ENCODE measurements at places on chromosomes 7 and 10.
A peak's percentile ranks its signal among the peaks of the same experiment; 100 is the strongest.

GRCh38 chr7:117873310-117874190, at the start of gene CTTNBP2:
Gene CTTNBP2 (minus strand): TSS chr7:117873441. CDS start chr7:117873415, 26 bp downstream.
- no peak for DNase-seq

DNA sequence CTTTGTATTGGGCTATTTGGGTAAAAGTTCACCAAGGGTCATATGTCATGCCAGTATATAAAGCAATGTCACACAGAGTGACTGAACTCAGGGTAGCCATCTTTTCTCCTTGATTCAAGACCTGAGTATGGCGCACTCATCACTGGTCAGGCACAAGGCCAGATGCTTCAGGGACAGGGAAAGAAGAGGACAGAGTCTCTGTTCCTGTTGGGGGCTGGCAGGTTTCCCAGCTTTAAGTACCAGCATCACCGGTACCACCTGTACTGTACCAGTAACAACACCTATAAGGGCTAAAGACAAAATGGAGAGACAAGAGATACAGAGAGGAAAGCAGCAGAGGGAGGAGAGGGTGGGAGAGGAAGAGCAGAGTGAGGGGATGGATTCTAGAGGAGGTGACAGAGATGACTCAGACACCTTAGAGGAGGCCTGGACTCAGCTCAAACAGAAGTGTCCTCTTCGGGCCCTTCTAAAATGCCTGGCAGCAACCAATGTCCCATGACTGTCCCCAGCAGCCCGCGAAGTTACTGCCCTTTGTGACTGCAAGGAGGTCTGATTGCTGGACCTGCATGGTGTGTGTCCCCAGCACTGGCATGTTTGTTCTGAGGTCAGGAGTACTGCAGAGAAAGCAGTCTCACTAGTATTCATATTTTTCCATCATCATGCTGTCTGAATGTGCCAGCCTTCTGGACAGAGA, 191.3 kb downstream of the MYOF start:
- no peak for DNase-seq

- no peak for DNase-seq
These were observed 9.3 kb upstream of the TMEM270 start for GRCh38 chr7:73851410-73852338.

DNA sequence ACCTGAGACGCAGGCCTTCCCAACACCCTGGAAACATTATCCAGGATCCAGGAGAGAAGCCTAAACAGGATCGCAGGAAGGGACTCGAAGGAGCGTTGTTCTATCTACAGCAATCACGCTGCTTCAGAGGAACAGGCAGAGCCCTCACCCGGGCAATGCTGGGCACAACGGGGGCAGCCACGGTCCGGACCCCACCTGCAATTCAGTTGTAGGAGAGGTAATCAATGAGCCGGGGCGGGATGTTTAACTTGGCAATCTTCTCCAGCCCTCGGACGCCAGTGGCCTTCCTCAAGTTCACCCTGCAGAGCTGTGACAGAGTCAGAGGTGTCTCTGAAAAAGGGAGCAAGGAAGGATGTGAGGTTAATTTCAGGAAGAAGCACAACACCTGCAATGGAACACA, 25.9 kb downstream of the ASB13 start:
- no peak for DNase-seq

DNA sequence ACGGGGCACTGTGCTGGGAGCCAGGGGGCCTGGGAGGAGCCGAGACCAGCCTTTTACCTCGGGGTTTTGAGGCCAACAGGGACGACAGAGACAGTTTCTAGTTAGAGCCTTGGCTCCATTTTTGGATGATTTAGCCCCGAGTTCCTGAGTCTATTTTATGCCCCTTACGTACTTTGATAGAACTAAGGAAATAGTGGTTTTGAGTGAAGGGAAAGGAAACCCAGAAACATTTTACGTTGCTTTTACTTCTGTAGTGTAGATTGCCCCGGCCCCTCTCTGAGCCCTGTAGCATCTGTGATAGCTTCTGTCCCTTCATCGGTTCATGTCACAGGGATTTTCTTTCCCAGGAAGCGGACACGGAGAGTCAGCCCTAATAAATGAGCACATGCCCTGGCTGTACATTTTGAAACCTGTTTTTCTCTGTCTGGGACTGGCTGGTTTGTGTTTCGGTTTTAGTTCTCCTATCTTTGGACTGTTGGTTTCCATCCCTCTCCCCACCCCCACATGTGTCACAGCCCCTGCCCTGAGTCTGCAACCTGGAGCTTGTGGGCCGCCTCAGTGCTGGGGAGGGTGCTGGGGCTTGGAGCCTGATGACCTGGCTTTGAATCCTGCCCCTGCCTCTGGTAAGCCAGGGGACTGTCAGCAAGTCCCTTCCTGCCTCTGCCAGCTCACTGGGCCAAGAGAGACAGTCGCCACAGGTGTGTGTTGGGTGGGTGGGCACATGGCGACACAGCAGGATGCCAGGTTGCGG, 6.9 kb upstream of the ORAI2 start:
- DNase-seq: peak; percentile 62

DNA sequence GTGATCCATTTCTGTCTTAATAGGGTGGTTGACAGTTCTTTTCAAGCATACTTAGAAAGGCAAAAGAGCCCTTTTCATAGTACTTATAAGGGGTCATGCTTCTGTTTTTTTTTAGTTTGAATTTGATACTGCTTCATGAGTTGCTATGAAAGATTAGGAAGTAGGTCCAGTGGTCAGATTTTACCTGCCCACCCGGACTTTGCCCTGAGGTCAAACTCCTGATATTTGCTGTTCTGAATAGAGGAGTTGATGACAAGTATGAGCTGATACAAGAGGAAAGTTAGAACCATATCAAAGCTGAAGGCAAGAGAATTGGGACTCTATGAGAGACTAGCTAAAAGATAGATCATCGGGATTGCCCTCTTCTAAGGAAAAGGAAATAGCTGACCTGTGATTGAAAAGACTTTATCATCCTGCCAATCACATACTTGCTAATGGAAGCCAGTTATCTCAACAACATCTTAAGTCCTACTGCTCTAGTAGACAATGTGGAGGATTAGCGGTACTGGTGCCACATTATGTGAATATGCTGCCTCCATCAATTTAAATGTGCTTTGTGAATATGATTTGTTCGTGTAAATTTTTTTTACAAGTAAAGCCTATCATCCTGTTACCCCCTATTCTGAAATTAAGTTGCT, 37.5 kb upstream of the CYP26C1 start:
- DNase-seq: no peak

DNA sequence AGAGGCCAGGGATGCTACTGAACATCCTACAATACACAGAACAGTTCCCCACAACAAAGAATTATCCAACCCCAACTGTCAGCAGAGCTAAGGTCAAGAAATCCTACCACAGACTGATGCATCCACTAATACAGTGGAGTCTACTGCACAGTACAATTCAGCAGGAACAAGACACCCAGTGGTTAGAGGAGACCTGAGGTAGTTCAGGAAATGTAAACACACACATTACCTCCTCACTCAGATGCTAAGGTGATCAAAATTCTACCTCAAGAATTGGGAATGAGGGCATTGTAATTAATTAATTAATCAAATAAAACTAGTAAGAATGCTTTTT, 91.4 kb downstream of the ZFAND4 start:
- no peak for DNase-seq

DNA sequence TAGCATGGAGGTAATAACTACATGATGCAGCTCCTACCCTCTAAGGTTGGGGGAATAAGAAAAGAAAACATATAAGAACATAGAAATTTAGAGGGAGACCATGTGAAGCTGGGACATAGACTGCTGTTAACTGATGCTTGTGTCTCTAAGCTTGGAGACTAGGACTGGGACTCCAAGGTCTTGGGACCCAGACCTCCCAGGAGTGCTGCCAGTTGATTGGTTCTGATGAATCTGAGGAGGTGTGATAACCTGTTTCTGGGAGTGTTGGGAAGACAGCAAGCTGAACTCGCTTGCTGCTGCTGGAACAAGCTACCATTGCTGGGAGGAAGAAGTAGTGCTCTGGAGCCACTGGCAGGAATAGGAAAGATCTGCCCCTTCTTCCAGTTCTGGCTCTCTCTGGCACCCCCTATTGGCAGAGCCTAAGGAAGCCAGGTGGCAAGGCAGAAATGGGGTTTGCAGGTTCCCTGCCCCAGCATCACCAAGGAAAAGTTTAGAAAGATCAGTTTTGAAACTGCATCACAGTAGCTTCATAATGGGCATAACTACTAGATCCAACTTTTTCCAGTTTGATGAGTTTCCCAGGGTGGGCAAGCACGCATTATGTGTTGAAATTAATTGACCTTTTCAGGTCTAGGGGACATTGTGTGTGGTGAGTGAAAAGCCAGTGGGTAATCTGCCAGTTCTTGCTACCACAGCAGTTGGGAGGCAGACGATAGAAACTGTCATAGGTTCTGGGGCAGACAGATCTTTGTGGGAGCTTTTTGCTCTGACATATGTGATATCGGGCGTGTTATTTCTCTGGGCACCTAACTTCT, 140.7 kb downstream of the SND1 start:
- peak; percentile 25 for DNase-seq

DNA sequence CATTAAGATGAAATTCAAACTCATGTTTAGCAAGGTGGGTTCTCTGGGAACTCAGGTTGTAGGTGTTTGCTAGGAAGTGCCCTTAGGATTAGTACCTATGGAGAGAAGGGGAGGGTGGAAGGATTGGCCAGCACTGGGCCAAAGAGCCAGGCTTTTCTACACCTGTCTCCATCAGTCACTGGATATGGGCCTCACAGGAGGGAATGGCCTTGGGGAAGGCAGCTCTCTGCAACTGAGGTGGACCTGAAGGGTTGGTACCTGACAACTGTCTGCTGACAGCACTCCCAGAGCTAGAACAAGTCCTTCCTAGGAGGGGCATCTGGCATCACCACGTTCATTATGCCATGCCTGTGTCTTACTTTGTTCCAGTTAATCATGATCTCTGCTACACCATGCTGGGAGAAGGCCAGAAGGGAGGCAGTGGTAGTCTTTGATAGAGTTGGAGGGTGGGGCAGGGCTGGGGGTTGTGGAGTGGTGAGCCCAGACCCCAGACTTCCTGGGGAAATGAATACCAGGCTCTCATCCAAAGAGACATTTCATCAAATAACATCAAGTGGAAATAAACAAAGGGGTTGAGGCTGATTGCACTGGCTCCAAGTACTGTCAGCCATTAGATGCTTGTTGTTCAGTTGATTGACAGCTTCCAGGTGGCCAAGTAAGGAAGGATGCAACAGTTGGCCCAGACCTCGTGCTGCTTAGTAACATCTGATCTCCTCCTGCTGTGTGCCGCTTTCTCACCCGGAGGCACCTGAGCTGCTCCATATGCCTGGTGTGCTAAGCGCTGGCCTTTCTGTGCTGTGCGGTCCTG, 70.6 kb upstream of the PIK3CG start:
- DNase-seq: no peak

GRCh38 chr10:13306103-13306502, 6.2 kb upstream of the PHYH start:
- DNase-seq: no peak

DNA sequence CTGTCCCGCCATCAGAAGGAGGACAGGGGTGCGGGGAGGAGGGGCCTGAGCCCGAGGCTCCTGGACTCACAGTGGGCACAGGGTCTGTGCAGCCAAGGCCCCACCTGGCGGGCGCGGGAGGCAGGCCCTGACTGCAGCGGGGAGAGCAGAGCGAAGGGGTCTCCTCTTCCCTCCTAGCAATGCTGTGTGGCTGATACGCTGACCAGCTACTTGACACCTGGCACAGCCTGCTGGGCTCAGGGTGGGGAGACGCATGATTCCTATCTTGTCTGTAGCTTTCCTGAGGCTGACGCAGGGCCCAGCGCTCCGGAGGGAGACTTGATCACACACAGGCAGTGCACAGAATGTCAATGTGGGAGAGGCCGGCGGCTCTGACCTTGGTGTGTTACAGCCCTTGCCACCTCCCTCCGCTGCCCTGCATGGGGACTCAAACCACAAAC, 174.9 kb downstream of the ELFN1 start:
- no peak for DNase-seq

GRCh38 chr7:94662548-94662947, 6.6 kb upstream of the SGCE start:
- DNase-seq: no peak

DNA sequence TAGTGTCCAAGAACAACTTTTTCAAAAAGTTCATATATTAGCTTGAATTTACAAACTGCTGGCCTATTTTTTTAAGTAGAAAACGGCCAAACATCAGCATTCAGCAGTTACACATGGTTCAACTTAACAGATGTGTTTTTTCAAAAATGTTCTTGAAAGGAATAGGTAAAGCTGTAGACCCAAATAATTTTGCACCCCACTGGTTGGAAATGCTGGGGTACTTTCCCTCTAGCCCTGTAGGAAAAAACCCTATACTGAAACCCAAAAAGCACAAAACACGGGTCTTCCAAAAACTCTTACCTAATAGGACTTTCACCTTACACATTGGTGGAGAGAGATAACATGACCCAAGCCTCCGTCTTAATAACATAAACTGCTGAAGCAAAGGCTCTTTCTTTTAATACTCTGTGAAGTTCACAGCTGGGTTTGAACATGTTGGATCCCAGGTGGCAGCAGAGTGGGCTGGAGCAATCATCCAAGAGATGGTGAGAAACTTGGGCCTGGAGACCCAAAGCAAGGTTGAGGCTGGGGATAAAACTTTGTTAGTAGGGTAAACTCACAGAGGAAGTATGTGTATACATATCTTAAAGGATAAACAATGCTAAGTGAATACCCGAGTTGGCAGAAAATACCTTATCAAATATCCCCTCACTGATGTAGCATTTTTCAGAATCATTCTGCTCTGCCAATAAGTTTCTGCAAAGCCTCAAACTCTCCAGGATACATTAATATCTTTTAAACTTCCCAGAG, 629 bp upstream of the DNAJC9 start:
- no peak for DNase-seq

DNA sequence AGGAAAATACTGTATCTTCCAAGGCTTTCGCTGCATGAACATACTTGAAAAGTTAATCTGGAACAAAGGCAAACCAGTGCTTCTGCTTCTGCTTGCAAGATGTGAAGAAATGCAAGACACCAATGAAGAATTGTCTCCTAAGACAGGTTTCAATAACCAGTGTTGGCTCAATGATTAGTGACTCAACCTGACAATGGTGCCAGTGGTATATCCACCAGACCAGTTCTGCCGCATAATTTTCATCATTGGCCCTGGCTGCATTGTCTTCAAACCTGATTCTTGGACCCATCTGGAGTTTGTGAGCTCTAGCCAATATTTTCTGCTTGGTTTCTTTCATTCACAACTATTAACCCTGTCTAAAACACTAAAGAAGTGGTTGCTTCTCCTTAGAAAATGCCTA, 13.6 kb upstream of the STAMBPL1 start:
- DNase-seq: no peak

- DNase-seq: no peak
These were observed 44.1 kb upstream of the OSBPL3 start for GRCh38 chr7:25024066-25024465.

GRCh38 chr10:59857049-59857448, 49.3 kb downstream of the CCDC6 start:
- no peak for DNase-seq
